ENCODE measurements at places on chromosomes 3 and 15. TPM values are rescaled to one million over a fixed set of nuclear protein-coding genes. Genes with fewer than 3 reads are reported as not detected.

- DNase-seq, result no peak
Observed at GRCh38 chr15:70113304-70113700, 15.6 kb upstream of the TLE3 start.

DNA sequence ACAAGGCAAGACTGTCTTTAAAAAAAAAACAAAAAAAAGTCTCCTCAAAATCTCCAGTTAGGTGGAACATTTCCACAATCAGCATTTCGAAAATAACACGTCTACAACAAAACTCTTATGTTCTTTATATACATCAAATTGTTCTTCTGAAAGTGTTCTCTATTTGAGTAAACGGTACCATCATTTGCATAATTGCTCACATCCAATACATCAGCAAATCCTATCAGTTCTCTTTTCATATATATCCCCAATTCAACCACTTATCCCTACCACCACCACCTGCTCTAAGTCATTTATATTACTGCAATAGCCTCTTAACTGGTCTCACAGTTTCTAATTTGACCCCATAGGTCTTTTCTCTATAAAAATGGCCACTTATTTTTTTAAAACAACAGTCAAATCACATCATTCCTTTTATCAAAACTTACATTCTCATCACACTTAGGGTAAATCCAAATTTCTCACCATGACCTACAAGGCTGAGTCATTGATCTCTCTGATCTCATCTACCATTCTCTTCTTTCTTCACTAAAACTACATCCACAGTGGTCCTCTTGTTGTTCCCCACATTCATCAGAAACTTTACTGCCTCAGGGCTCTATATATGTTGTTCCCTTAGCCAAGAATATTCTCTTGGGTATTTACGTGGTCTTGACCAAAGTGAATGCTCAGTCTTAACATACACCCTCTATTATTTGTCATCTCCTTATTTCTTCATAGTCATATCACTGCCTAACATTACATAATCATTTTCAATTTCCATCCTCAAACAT, 237.0 kb downstream of the SCAPER start:
- no peak for DNase-seq

GRCh38 chr15:62896380-62896866, 146.1 kb upstream of the TPM1 start:
- peak; percentile 57 for DNase-seq

The ZMYND10 gene
- total RNA-seq, result 1.3 TPM

The CCDC14 gene
- total RNA-seq, result 36.1 TPM

GRCh38 chr3:112302881-112303763, 9.1 kb upstream of the SLC9C1 start:
- peak; percentile 17 for DNase-seq

DNA sequence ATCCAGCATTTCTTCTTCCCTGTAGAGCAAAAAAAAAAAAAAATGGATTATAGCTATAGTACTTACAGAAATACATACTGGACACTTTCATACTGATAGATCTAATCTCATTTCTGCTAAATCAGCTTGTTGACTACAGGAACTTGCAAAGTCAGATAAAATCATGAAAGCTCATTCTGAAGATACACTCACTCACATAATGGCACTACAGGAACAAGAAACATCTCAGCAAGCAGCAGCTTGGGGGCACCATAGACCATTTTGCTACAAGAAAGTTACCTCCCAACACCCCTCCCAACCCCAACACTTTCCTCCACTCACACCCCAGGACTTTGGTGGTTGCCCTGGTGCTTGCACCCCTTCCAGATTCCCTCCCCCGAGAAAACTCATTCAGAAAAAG, 4.6 kb downstream of the MYH15 start:
- DNase-seq, result no peak

DNA sequence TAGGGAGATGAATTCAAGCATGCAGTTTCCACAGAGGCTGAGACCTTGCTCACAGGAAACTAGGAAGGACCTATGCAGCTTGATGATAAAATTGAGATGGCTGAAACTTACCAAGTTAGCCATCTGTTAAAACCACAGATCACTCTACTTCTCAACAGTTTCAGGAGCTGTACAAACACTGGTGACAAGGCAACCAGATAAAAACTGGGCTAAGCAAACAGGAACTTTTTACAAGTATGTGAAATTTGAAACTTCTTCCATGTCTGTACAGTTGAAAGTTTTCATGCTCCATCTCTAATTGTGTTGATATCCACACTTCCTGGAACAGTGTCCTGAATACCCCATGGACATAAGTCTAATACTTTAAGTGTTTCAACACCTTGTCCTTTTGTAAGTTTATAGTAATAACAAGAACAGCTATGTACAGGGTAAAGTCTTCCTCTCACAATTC, 78.2 kb downstream of the FAIM start:
- no peak for DNase-seq

The ZDHHC23 gene
- total RNA-seq, result 6.4 TPM

GRCh38 chr15:99090011-99090699, 14.7 kb upstream of the SYNM start:
- DNase-seq, result no peak

The CCR3 gene
- not detected for total RNA-seq

DNA sequence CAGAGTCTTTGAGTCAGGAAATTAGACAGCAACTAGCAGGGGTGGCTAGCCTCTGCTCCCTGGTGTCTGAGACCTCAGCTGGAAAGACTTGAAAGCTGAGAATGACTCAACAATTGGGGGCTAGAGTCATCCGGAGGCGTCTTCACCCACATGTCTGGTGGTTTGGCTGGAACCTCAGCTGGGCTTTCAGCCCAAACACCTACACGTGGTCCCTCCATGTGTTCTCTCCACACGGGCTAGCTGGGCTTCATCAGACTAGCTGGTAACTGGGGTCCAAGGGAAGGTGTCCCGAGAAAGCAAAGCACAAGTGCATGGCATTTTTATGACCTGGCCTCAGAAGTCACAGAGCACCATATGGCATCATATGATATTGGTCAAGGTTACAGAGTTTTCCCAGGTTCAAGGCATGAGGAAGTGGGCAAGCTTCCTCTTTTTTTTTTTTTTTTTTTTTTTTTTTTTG, 19.9 kb upstream of the ABHD2 start:
- DNase-seq, result no peak

DNA sequence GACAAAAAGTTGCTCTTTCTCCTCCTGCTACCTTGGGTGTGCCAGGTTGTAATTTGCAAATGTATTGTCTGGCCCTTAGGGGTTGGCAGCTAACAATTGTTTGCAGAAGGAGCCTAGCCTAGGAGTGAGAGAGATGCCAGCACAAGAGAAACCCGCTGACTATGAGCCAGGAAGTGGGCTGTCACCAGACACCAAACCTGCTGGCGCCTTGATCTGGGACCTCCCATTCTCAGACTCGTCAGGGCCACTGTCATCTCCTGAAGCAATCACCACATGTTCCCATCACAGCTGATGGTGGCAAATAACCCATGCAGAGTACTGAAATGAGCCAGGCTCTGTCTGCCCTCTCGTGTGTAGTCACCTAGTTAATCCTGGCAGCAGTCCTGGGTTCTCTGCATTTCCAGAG, 406.4 kb upstream of the NPAP1 start:
- DNase-seq, result no peak

DNA sequence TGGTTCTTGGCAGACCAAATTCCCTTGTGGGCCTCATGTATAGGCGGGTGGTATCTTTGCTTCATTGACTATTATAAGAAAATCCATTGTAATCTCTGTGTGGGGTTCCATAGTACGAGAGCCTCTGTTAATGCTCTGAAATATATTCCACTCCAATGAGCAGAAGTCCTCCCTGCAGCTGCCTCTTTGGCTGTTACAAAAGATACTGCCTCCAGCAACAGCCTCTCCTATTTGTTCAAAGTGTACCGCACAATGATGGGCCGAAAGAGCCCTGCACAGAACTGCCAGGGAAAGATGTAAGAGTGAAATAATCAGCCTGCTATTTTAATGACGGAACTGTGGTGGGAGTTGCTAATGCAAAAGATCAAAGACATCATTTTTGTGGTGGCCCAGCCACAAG, 48.9 kb downstream of the GRK7 start:
- no peak for DNase-seq

The FSD2 gene
- not detected for total RNA-seq

DNA sequence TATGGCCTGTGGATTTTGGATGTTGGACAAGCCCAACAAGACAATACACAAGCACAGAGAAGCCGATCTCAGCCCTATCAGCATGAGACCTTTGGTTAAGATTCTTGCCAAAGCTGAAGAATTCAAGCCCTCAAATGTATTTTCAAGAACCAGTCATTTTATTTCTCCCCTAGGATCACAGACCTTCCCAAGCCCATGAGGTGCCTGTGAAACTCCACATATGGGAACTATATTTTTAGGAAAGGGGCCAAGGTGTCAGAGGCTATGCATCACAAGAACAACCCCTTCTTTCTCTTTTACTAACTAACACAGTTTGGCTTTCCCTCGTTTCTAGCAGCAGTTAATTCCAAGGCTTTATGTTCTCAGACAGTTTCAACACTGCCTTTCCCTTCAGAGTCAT, 364.5 kb downstream of the MAGI1 start:
- DNase-seq, result no peak

DNA sequence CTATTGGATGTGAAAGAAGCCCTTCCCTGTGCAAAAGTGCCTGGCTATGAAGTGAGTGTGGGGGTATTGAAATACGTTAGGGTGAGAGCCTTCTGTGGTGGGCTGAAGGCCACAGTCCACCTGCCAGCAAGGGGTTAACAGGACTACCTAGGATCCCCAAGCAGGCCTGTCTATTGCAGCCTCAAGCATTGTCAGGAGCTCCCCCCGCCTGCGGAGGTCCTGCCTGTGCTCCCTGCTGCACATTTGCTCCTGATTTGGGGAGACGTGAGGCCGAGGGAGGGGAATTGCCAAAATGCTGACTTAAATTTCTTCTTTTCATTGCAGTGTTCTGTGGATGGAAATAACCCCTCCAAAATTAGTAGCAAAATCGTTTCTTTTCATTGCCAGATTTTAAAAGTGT, 56.2 kb downstream of the GABRG3 start:
- DNase-seq, result peak; percentile 67

DNA sequence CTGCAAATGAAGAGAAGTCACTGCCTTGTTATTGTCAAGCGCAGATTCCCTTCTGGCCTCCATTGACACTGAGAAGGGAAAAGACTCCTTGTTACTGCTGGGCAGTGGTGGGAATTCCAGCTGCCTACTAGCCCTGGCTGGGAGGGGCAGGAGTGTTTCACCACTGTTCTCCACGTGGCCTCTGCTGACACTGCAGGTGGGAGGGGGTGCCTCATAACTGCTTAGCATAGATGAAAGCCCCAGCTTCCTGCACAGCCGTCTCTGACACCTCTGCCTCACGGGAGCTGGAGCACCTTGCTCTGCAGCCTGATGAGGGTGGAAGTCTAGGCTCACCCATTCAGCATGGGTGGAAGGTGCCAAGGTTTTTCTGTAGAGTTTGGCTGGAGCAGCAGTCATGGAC, 52.1 kb downstream of the TM2D3 start:
- no peak for DNase-seq

The MOBP gene
- total RNA-seq, result 1.0 TPM

The TUSC7 gene
- total RNA-seq, result not detected

GRCh38 chr3:177448987-177449359, 251.7 kb upstream of the TBL1XR1 start:
- no peak for DNase-seq
